ENCODE measurements at places on chromosomes 4 and X.

- DNase-seq, result no peak
Observed at GRCh38 chr4:74440356-74440755, 4.6 kb upstream of the AREG start.

DNA sequence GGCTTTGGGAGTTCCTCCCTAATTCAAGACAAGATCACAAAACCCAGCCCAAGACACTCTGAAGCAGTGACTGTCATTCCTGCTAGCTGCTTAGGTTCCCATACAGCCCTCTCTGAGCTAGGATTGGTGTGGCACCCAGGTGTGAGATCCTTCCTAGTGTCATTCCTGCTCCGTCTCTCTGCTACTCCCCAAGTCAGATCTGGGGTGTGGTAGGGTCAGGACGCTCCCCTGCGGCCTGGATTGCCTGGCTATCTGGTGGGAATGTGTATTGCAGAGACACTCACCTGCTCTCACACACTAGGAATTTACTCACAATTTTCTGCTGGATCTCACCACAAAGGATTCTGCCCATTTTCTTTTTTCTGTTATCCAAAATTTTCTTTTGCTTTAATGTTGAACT lies 560.8 kb upstream of the ATOH1 start:
- DNase-seq, result no peak

DNA sequence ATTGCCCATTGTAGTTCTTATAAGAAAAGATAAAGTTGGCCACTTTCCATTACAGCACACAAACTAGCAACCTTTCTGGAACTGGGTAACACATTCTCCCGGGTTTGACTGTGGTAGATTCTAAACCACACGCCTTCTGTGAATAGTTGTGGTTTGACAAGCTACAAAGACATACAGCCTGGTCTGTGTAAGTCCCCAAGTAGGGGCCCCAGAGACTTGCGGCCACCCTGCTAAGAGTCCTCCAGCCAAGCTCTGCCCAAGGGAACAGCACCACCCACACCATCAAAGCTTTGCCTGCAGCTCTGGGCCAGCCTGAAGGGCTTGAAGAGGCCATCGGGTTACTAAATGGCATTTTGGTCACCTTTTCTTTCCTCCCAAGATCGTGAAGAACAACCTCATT lies 203.4 kb downstream of the MAML3 start:
- no peak for DNase-seq

DNA sequence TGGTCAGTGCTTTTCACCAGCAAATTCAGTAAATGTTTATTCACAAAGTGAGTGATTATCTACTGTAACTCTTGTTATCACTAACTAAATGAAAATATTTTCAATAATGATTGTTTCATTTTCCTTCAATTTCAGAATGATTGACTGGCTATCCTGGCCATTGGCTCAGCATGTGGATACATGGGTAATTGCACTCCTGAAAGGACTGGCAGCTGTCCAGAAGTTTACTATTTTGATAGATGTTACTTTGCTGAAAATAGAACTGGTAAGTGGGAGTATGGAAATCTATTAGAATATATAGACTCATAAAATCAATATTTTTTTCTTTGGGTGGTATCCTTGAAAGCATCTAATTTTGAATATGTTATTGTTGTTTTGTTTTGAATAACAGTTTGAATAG lies 10.9 kb downstream of the USP38 start:
- no peak for DNase-seq

- DNase-seq, result no peak
Observed at GRCh38 chr4:2303686-2304320, 41.9 kb upstream of the MXD4 start.

DNA sequence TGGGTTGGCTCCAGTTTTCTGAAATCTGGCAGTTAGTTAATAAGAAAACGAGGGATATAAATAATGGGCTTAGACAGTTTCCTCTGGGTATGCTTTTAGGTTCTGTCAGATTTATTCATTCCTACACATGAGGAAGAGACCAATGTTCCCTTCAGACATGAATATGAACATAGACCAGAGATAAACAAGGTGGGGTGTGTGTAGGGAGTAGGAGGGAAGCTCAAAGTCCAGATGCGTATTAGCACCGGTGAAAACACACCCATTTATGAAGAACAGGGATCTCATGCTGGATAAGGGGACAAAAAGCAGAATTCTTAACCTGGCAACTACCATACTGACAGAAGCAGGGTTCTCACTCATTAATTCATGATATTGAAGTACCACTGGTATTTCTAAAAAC lies 223.0 kb downstream of the SOWAHB start:
- DNase-seq, result no peak

Measured in stimulated activated CD4-positive, alpha-beta T cell treated with anti-CD3 and anti-CD28 coated beads, TNF-alpha, amount 100 ng/mL, for 4 hours (primary cell).